Lower lobe of right lung (tissue), 2 donors: ENCODE measurements at places on chromosomes 5 and 9. TPM values are rescaled to one million over a fixed set of nuclear protein-coding genes. Genes with fewer than 3 reads are reported as not detected.

- peak overlapping the region; percentile 58 for H3K27ac ChIP-seq
- H3K4me1 ChIP-seq = peaks cover 62% of the 10 kb centered on the region
- peak; percentile 76 for DNase-seq
Measured at GRCh38 chr9:136051837-136052471, 43.1 kb downstream of the NACC2 start.

GRCh38 chr9:99076483-99077171 lies 28.3 kb upstream of the TGFBR1 start:
- H3K4me1 ChIP-seq = peaks cover 18% of the 10 kb centered on the region
- H3K36me3 ChIP-seq = no peaks in the 10 kb centered on the region
- no peaks in the 10 kb centered on the region for H3K27me3 ChIP-seq
- H3K27ac ChIP-seq = peak overlapping the region; percentile 56
- DNase-seq = no peak
- no peak overlapping the region for H3K4me3 ChIP-seq

- H3K4me1 ChIP-seq = peaks cover 16% of the 10 kb centered on the region
- DNase-seq = no peak
- H3K36me3 ChIP-seq = no peaks in the 10 kb centered on the region
- H3K27ac ChIP-seq = no peak overlapping the region
- no peak overlapping the region for H3K4me3 ChIP-seq
Measured at GRCh38 chr5:159003045-159004030, 96.4 kb downstream of the EBF1 start.

- no peak overlapping the region for H3K27ac ChIP-seq
- peaks cover 4% of the 10 kb centered on the region for H3K4me1 ChIP-seq
- no peak for DNase-seq
- no peaks in the 10 kb centered on the region for H3K27me3 ChIP-seq
- no peaks in the 10 kb centered on the region for H3K36me3 ChIP-seq
- no peak overlapping the region for H3K4me3 ChIP-seq
Measured at GRCh38 chr9:72509635-72510034, 11.8 kb upstream of the TMC1 start.

DNA sequence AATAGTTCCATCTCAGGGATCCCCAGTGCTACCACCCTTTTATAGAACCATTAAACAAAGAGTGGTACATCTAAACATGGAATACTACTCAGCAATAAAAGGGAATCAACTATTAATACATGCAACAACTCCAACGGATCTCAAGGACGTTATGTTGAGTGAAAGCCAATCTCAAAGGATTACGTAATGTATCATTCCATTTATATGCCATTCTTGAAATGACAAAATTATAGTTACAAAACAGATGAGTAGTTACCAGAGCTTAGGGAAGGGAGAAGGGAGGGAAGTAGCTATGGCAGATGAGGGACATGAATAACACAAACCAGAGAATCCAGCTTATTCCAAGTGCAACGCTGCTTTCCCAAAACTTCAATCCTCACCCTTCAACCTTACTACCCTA lies 69.5 kb downstream of the ACTL7B start:
- H3K4me1 ChIP-seq = no peaks in the 10 kb centered on the region
- no peaks in the 10 kb centered on the region for H3K36me3 ChIP-seq
- no peak overlapping the region for H3K4me3 ChIP-seq
- no peak for DNase-seq

DNA sequence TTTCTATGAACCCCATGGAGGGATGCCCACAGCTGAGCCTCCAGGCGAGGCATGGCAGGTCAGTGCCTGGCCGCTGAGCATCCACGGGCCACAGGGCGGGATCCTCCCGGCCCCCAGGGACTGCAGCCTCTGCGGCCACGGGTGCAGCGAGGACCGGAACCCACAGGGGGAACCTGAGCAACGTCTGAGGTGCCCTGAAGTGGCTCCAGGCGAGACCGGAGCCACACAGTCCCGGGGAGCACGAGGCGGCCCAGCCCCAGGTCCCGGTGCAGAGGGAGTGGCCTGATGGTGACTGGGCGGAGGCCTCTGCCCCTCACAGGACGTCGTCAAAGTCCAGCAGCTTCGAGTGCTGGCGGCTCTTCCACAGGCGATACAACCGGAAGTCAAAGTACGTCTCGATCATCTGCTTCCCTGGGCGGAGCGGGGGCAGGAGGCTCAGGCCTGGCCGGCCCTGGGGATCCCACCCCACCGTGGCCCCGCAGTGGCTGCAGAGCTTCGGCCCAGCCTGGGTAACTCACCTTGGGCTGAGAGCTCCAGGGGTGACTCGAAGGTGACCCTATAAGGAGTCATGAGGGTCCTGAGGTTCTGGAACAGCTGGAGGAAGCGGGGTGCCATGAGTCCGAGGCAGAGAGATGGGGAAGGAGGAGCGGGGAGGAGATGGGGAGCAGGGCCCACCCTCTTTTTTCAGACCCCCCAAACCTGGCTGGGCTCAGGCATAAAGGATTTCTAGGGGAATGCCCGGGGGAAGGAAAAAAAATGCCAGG lies 8.1 kb upstream of the ENTPD8 start:
- H3K4me3 ChIP-seq = no peak overlapping the region
- H3K4me1 ChIP-seq = peaks cover 20% of the 10 kb centered on the region
- no peaks in the 10 kb centered on the region for H3K27me3 ChIP-seq
- H3K27ac ChIP-seq = no peak overlapping the region
- peak; percentile 42 for DNase-seq

GRCh38 chr9:91954841-91955471 lies 4.9 kb upstream of the ROR2 start:
- peaks cover 22% of the 10 kb centered on the region for H3K27me3 ChIP-seq
- no peak overlapping the region for H3K4me3 ChIP-seq
- no peaks in the 10 kb centered on the region for H3K36me3 ChIP-seq
- peaks cover 8% of the 10 kb centered on the region for H3K4me1 ChIP-seq
- H3K27ac ChIP-seq = no peak overlapping the region
- DNase-seq = no peak

- no peak overlapping the region for H3K27ac ChIP-seq
- H3K27me3 ChIP-seq = no peaks in the 10 kb centered on the region
- DNase-seq = no peak
- H3K36me3 ChIP-seq = no peaks in the 10 kb centered on the region
- H3K4me3 ChIP-seq = no peak overlapping the region
Measured at GRCh38 chr9:93603011-93603410, 26.6 kb downstream of the PHF2 start.

DNA sequence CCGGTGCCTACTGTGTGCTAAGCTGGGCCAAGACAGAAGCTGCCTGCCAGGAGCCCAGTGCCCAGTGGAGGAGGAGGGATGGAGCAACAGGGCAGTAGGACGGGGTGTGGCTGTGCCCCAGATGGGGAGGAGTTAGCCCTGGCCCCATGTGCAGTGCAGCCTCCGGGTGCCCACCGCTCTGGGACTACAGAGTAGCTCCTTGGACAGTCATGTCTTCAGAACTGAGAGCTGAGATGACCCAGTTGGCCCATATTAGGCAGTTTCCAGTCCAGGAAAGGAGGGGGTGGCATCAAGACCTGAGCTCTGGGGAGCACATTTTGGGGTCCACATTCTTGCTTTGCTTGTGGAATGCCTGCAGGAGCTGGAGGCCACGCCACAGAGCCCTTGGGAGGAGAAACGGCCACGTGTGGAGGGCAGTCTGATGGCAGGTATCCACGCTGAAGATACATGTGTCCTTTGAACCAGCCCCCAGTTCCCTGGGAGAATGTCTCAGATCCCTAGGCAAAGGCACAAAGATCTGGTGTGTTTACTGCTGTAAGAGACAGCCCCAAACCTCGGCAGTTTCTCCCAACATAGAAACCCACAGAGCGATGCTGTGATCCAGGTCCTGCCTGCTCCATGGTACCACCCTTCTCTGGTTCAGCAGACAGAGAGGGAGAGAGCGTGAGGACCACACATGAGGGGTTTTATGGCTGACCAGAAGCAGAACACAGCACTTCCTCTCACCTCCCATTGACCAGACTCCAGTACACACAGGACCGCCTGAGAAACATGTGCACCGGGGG lies 46.8 kb upstream of the FCN1 start:
- H3K4me3 ChIP-seq = no peak overlapping the region
- DNase-seq = peak; percentile 35
- H3K4me1 ChIP-seq = no peaks in the 10 kb centered on the region
- no peaks in the 10 kb centered on the region for H3K36me3 ChIP-seq
- no peak overlapping the region for H3K27ac ChIP-seq

- H3K4me1 ChIP-seq = peaks cover 13% of the 10 kb centered on the region
- peak overlapping the region; percentile 88 for H3K27ac ChIP-seq
- H3K36me3 ChIP-seq = no peaks in the 10 kb centered on the region
- H3K4me3 ChIP-seq = peak overlapping the region; percentile 88
Measured at GRCh38 chr5:127029581-127030258, 638 bp downstream of the MARCHF3 start.

Gene C9orf50
- not detected for total RNA-seq

- H3K4me3 ChIP-seq = no peak overlapping the region
- H3K27me3 ChIP-seq = peaks cover 12% of the 10 kb centered on the region
- DNase-seq = no peak
- H3K27ac ChIP-seq = no peak overlapping the region
- no peaks in the 10 kb centered on the region for H3K36me3 ChIP-seq
- peaks cover 18% of the 10 kb centered on the region for H3K4me1 ChIP-seq
Measured at GRCh38 chr5:163563880-163564279, 58.5 kb downstream of the MAT2B start.

Gene LPCAT1
- total RNA-seq = 475 TPM
